GM20000 (cell line): ENCODE measurements at places on chromosomes 2 and 18.

DNA sequence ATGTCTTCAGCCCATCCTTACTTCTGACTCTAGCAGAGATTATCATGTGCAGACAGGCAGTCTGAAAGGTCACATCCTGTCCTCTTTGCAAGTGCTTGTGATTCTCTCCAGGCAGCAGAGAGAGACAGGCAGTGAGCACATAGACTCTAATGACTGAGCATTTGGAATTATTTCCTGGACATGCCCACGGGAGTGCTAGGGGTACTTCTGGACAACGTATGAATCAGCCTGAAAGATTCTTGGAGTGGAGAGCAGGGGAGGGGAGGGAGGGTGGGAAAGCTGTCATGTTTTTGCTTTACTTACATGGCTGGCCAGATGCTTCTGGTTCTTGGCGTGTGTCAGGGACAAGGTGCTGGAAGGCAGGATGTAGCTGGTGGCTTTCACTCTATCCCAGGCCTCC, 150.6 kb downstream of the RIF1 start:
- no peak for DNase-seq

GRCh38 chr2:215461836-215462532, 26.1 kb upstream of the FN1 start:
- DNase-seq = no peak

- no peak for DNase-seq
Observed at GRCh38 chr18:71370095-71370494, 1081.2 kb downstream of the SOCS6 start.

DNA sequence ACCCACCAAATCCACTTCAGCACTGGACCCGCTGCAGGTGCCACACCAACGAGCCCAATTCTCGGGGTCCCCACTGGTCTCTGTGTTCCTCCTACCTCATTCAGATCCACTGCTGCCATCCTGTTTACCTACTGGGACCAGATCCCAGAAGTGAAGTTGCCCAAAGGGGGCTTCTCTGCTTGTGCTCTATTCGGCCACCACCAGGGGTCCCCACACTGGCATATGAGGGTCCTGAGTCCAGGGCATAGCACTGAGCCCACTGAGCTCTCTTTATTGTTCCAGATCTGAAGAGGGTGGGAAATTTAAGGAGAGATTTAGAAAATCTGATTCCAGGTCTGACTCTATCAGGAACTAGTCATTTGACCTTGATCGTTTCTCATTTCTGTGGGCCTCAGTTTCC, 2.4 kb downstream of the GPR45 start:
- DNase-seq = no peak

DNA sequence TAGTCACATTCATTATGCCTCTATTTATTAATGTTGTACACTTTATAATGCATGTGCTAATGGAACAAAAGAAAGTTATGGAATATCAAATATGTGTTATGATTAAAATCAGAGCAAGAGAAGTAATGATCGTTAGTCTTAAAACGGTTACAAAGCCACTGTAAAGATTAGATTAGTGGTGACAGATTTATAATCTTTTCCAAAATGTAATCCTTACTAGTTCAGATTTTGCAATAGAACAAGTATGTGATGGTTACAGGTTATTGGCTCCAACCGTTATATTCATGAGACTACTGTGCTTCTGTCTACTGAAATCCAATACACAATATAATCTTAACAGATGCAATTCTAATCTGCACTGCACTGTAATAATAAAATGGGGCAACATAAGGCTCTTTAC, 180.6 kb downstream of the ZNF521 start:
- DNase-seq = no peak
